ENCODE measurements at places on chromosomes 11 and 22.

DNA sequence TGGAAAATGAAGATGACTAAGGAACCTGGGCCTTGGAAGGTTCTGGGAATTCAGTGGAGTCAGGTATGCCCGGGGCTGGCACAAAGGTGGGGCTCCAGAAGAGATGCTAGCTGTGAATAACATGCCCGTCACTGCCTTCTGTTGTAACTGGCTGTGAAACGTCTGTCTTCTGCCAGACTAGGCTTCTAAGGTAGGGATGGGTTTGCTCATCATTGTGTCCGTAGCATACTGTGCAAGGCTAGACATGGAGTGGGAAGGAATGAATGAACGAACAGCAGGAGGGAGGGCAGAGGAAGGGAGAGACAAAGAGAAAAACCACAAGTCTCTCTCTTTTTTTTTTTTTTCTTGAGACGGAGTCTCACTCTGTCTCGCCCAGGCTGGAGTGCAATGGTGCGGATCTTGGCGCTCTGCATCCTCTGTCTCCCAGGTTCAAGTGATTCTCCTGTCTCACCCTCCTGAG, 327.4 kb downstream of the MN1 start:
- DNase-seq: no peak

DNA sequence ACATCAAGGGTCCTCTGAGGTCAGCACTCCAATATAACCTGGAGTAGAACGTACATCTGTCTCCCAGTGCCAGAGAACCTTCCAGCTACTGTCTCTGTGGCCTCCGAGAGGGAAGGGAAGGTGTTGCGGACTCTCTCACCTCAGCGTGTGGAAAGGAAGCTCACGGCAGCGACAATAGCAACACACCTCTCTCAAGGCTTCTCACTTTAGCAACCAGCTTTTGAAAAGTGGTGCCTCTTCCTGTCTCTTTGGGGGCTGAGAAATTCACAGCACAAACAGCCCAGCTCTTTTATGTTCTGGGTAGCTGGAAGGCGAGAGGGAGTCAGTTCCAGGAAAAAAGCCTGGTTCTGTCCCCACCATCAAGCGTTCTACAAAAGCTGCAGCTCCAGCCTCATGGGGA, 156.9 kb upstream of the TBCEL start:
- no peak for DNase-seq

DNA sequence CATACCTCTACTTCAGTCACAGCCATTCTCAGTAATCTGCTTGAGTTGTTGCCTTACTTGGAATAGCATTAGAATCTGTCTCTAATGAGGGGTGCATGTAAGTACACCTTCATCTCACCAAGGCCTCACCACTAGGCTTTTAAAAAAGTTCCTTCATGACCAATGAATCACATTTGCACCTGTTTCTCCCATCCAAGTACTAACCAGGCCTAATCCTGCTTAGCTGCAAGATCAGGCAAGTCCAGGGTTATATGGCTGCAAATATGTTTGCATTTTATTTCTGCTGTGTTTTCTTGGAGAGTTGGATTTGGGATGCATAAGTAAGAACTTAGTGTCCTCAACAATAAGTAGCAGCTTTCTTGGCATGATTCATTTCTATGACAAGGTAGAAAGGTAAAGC, 66.9 kb downstream of the BBOX1 start:
- DNase-seq: no peak

DNA sequence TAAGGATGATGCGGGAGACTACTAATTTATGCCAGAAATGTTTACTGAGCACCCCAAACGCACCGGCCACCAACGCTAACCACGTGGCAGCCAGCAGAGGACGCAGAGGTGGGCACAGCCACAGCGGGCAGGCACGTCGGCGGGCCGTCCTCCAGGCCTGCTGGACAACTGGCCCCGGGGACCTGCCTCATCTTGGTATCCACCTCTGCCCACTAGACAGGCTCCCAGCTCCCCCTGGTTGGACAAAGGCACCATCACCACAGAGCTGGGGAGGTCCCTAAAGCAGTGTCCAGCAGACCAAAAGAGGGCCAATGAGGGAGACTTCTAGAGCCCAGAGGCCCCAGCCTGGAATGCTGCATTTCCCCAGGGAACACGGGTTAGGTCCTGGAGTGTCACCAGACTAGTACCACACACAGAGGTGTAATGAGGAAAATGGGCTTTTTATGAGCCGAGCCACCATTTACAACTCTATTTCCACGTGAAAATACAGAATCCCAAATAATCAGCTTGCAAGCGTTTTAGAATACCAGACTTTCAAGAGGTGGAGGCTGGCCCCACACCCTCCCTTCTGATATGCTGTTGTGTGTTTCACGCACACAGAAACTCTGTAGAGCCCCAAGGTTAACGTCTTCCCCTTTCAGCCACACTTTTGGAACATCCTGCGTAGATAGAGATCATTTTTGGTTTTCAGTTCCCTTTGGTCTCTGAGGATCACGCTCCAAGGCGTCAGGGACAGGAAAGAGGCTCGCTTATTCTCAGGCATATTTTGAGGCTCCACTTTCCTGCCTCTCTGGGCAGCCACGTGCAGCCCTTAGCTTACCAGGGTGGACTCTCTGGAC, 23.7 kb upstream of the BID start:
- DNase-seq: no peak

DNA sequence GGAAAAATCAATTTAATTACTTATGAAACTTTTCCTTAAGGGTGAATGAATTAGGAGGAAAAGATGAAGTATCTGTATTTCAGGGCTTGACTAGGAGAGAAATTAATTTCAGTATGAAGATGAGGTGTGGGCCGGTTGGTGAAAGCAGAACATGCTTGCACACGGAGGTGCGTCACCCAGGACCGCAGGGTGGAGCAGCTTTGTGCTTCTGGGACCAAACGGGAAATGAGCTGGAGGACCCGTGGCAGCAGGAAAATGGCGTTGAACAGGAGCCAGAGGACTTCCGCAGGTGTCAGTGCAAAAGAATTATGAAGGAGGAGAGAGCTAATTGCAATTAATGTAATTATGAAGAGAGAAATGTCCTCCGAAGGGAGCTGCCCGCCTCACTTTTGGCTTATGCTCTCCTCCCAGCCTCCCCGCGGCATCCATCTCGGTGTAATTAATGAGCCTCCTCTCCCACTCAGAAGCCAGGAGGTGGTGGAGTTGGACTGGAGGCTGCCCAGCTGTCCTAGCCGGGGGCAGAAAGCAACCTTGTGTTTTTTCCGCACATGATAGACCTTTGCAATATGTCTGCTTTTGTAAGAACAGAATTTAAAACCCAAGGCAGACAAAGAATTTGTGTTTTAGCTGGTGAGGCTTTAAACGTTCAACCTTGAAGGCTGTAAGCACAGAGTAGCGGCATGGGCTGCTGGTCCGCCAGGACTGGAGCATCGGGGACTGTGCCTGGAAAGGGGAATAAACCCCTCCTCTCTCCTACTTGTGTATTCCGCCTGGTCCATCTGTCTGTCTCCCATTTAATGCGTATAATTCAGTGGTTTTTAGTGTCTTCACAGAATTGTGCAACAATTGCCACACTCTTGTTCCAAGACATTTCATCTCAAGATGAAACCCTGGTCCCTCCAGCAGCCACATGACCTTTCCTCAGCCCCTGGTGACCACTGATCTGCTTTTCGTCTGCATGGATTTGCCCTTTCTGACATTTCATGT, 180.6 kb downstream of the TBC1D22A start:
- no peak for DNase-seq

- DNase-seq: no peak
These were observed 76.1 kb upstream of the RAB1B start for GRCh38 chr11:66192181-66192863.

- no peak for DNase-seq
These were observed 296.9 kb upstream of the SORL1-AS1 start for GRCh38 chr11:121749691-121750090.

- DNase-seq: no peak
These were observed 159.9 kb downstream of the CCDC34 start for GRCh38 chr11:27203077-27203647.

DNA sequence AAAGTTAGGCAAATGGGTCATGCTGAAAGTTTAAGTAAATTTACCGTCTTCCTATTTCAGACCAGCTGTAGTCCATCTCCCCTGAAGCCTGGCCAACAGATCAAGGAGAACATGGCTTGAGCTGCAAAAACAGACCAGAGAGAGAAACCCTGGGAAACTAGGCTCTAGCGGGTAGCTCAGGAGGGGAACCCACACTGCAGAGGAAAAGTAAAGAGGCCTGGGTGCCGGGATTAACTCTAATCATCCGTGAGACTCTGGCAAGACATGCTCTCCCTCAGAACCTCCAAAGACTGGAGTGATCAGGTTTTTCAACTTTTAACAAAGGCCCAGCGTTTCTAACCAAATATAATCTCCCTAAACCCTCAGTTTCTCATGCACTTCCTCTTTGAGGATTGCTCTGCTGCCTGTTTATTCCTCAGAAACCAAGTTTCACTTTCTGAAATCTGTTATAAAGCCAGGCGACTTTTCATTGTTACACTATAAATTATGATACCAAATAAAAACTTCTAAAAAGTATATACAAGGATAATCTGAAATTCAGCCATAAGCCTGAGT, 67.5 kb downstream of the GAB2 start:
- DNase-seq: no peak

DNA sequence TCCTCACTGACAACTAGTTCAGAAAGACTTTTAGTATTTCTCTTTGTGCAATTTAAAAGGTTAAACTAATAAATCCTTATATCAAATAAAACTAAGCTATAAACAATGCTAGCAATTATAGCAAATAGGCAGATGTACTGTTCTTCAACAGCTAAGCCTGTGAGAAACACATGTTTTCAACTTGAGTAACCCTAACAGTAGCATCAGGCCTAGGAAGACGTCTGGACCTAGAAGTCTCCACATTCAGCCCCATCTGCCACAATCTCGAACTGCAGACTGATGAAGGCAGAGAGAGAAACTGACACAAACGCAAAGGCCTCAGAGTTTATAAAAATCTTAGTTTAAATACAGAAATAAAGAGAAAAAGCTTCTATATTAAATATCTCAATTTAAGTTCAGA, 2.5 kb downstream of the ST13 start:
- DNase-seq: no peak

DNA sequence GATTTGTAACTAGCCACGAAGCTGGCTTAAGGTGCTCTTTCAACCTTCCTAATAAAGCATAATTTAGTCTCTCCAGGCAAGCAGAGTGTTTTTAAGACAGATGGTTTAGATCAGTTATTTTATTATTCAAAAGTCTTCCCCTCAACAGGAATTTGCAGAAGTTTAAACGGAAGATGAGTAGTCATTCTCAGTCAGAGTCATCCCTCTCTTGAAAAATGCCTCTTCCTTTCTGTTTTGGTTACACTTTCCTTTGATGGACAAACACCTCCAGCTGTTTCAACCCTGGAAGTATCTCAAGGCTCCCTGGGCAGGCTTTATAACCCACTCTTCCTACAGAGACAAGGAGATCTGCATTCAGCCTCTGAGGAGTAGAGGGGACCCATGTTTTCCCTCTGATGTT, 60.3 kb upstream of the POU2AF2 start:
- DNase-seq: no peak

GRCh38 chr11:66418168-66418985, 2.5 kb upstream of the NPAS4 start:
- peak; percentile 73 for DNase-seq

DNA sequence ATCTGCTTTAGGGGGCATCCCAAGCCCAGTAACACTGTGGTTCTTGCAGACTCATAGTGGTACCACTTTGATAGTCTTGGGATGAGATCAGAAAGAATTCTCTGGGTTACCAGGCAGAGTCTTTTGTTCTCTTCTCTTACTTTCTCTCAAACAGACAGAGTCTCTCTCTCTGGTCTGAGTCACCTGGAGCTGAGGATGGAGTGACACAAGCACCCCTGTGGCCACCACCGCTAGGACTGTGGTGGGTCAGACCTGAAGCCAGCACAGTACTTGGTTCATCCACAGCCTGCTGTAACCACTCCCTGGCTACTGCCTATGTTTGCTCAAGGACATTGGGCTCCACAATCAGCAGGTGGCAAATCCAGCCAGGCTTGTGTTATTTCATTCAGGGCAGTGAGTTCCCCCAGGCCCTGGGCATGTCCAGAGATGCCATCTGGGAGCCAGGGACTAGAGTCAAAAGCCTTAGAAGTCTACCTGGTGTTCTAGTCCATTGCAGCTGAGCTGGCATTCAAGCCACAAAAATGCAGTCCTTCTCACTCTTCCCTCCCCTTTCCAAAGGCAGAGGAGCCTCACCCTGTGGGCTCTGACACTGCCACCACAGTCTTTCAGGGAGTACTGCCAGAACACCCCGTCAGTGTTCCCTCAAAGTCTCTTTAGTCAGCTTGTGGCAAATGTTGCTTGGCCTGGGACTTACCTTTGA, 29.9 kb downstream of the ENDOD1 start:
- DNase-seq: no peak

GRCh38 chr11:121451986-121452608, at the start of gene SORL1:
Gene SORL1 (plus strand): TSS chr11:121452314. CDS start chr11:121452332, 18 bp downstream.
- peak; percentile 71 for DNase-seq

DNA sequence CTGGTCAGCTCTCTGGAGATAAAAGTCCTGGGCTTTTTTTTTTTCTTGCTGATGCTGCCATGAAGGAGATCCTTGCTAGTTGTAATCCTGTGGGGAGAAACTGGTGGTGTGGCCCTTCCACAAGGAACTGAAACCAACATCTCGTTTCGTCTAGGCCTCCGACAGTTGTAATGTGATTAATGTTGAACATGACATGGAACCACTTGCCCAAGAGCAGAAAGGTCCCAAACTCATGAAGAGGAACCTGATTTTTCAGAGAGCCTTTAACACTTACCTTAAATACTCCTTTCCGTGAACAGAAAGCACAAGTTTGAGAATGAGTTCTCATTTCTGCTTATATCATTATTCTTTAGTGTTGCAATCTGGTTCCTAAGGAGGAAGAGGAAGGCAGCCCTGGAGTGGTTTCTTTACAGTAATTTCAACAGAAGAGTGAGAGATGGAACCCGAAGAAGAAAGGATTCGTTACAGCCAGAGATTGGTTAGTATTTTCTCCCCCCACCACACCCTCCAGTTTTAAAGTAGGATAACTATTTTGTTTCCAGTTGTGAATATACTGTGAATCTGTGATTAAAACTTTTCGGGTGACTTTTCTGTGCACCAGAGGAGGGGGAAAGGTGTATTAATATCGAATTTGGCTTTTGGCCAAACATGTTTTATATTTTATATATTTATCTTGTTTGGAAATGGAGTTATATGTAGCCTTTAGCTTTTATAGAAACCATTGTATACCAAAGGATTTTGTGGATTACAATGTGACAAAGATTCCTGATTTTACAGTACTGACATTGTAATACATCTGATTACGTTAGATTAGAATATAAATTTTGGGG, 2.0 kb downstream of the KDM2A start:
- no peak for DNase-seq

- DNase-seq: peak; percentile 33
These were observed 525 bp downstream of the BIK start for GRCh38 chr22:43110927-43111623.

GRCh38 chr11:44018127-44018521, 29.7 kb upstream of the ACCSL start:
- no peak for DNase-seq

GRCh38 chr11:78801161-78801884, 226.7 kb upstream of the NARS2 start:
- DNase-seq: peak; percentile 57

GRCh38 chr11:110289472-110289871, 6.9 kb downstream of the RDX start:
- DNase-seq: no peak

- DNase-seq: no peak
These were observed 331.4 kb upstream of the RAG2 start for GRCh38 chr11:36929401-36929800.
